ENCODE measurements at places on chromosomes 2 and 18. TPM values are rescaled to one million over a fixed set of nuclear protein-coding genes. Genes with fewer than 3 reads are reported as not detected.

LONRF2 gene
- total RNA-seq: 0.06 TPM

MYL12B gene
- 219 TPM for total RNA-seq

MAP3K2 gene
- 87.2 TPM for total RNA-seq

POTEI gene
- not detected for total RNA-seq

DNA sequence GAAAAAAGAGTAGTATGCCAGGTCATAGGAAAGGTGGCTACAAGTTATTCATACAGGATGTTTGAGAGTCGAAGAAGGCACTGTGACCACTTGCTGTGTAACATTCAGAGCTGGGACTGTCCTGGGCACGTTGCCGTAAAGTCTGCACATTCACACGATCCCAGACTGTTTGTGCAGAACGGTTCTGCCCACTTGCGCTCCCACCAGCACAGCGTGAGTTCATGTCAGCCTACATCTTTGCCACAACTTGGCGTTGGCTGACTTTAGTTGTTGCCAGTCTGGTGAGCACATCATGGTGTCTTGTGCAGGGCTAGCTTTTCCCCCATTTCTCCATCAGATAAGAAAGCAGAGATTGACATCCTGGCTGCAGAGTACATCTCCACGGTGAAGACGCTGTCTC lies 7.0 kb downstream of the ING5 start:
- no peak for DNase-seq
- H3K36me3 ChIP-seq: peaks cover 50% of the 10 kb centered on the region
- H3K27ac ChIP-seq: no peak overlapping the region
- H3K4me1 ChIP-seq: no peaks in the 10 kb centered on the region
- no peak overlapping the region for H3K4me3 ChIP-seq
- H3K27me3 ChIP-seq: no peaks in the 10 kb centered on the region

- peak overlapping the region; percentile 37 for H3K27ac ChIP-seq
- DNase-seq: peak; percentile 13
- H3K36me3 ChIP-seq: peaks cover 21% of the 10 kb centered on the region
- H3K27me3 ChIP-seq: no peaks in the 10 kb centered on the region
These were observed 21.7 kb downstream of the LBH start for GRCh38 chr2:30252723-30253701.

- no peak overlapping the region for H3K27ac ChIP-seq
- no peak overlapping the region for H3K4me3 ChIP-seq
- no peaks in the 10 kb centered on the region for H3K27me3 ChIP-seq
- H3K4me1 ChIP-seq: no peaks in the 10 kb centered on the region
These were observed 224.9 kb downstream of the ASXL3 start for GRCh38 chr18:33802955-33803354.

GRCh38 chr2:8761529-8762164 lies 75.8 kb downstream of the KIDINS220 start:
- DNase-seq: no peak
- peaks cover 10% of the 10 kb centered on the region for H3K36me3 ChIP-seq
- H3K27me3 ChIP-seq: no peaks in the 10 kb centered on the region
- no peak overlapping the region for H3K27ac ChIP-seq
- no peaks in the 10 kb centered on the region for H3K4me1 ChIP-seq
- H3K4me3 ChIP-seq: no peak overlapping the region

IL36G gene
- total RNA-seq: not detected

RUFY4 gene
- total RNA-seq: 0.30 TPM

VIT gene
- not detected for total RNA-seq

G6PC2 gene
- total RNA-seq: not detected

- H3K4me3 ChIP-seq: no peak overlapping the region
- no peaks in the 10 kb centered on the region for H3K36me3 ChIP-seq
- H3K27me3 ChIP-seq: no peaks in the 10 kb centered on the region
- no peak overlapping the region for H3K27ac ChIP-seq
- DNase-seq: no peak
These were observed 72.7 kb downstream of the TWIST2 start for GRCh38 chr2:238920601-238921001.

- peaks cover 5% of the 10 kb centered on the region for H3K36me3 ChIP-seq
- H3K27ac ChIP-seq: no peak overlapping the region
- no peak overlapping the region for H3K4me3 ChIP-seq
- H3K4me1 ChIP-seq: peaks cover 4% of the 10 kb centered on the region
- DNase-seq: no peak
- H3K27me3 ChIP-seq: no peaks in the 10 kb centered on the region
These were observed 53.7 kb downstream of the PTRHD1 start for GRCh38 chr2:24739354-24740025.

GRCh38 chr18:44536046-44536445 lies 144.6 kb upstream of the SETBP1 start:
- H3K4me1 ChIP-seq: no peaks in the 10 kb centered on the region
- H3K27me3 ChIP-seq: no peaks in the 10 kb centered on the region
- DNase-seq: no peak
- no peaks in the 10 kb centered on the region for H3K36me3 ChIP-seq
- no peak overlapping the region for H3K4me3 ChIP-seq
- H3K27ac ChIP-seq: no peak overlapping the region

GDF7 gene
- 0.26 TPM for total RNA-seq

GRCh38 chr2:161166538-161167409 lies 6.5 kb downstream of the TANK start:
- H3K27me3 ChIP-seq: no peaks in the 10 kb centered on the region
- H3K4me1 ChIP-seq: peaks cover 97% of the 10 kb centered on the region
- H3K4me3 ChIP-seq: no peak overlapping the region
- peak; percentile 50 for DNase-seq
- peak overlapping the region; percentile 43 for H3K27ac ChIP-seq

- H3K36me3 ChIP-seq: no peaks in the 10 kb centered on the region
- H3K4me1 ChIP-seq: no peaks in the 10 kb centered on the region
- H3K4me3 ChIP-seq: no peak overlapping the region
- H3K27me3 ChIP-seq: no peaks in the 10 kb centered on the region
- no peak for DNase-seq
These were observed 859.1 kb upstream of the GCFC2 start for GRCh38 chr2:76569819-76570218.

- no peak overlapping the region for H3K27ac ChIP-seq
- H3K4me3 ChIP-seq: no peak overlapping the region
- H3K27me3 ChIP-seq: no peaks in the 10 kb centered on the region
- no peaks in the 10 kb centered on the region for H3K4me1 ChIP-seq
These were observed 439.3 kb downstream of the TMX3 start for GRCh38 chr18:68275616-68276015.

AMER3 gene
- not detected for total RNA-seq

GRCh38 chr18:37055137-37055802 lies 226.3 kb downstream of the KIAA1328 start:
- no peaks in the 10 kb centered on the region for H3K4me1 ChIP-seq
- no peaks in the 10 kb centered on the region for H3K27me3 ChIP-seq
- no peak for DNase-seq
- no peak overlapping the region for H3K4me3 ChIP-seq
- H3K27ac ChIP-seq: no peak overlapping the region
- H3K36me3 ChIP-seq: no peaks in the 10 kb centered on the region

LAMA3 gene
- total RNA-seq: not detected

GRCh38 chr18:35497027-35497369 lies 762 bp downstream of the INO80C start:
- peak overlapping the region; percentile 96 for H3K4me3 ChIP-seq
- H3K36me3 ChIP-seq: no peaks in the 10 kb centered on the region
- H3K27me3 ChIP-seq: no peaks in the 10 kb centered on the region
- peak overlapping the region; percentile 84 for H3K27ac ChIP-seq
- DNase-seq: no peak

RPL31 gene
- total RNA-seq: 2,531 TPM

STAM2 gene
- total RNA-seq: 20.9 TPM

DNA sequence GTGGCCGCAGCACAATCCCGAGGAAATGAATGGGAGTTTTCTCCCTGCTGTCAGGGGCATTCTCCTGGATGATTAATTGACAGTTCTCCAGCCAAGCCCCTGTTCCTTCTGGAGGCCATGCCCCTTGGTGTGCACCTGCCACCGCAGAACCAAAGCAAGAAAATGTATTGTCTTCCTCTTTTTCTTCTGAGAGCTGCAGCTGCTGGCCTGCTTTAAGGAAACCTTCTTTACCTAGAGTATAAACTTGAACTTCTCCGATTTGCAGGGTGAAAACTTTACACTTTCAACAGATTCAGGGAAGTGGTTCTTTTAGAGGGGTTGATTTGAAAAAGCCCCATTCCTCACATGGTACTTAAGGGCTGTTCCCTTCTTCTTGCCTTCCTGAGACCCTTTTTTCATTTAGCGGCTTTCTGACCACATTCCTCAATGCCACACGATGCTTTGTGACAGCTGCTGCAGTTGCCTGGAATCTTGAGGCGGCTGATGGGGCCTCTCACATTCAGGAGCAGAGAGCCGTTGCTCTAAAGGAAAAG lies 402.8 kb downstream of the TXNL1 start:
- no peak overlapping the region for H3K27ac ChIP-seq
- no peak overlapping the region for H3K4me3 ChIP-seq

DNA sequence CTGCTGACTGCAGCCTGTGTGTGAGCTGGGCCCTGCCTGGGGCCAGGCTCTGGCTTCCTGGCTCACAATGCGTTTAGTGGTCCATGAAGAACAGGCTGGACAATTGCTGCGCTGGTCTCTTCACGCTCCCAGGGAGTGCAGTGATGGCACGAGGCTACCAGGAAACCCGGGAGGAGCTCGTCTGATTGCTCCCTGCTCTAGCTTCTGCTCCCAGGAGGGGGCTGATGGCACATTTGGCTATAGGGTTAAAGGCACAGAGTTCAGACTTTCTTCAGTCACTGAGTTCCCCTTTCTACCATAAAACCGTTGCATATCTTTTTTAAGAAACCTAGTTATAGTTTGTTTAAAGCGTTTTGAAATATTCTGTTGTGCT lies 60.1 kb downstream of the KCNF1 start:
- no peaks in the 10 kb centered on the region for H3K36me3 ChIP-seq
- H3K27ac ChIP-seq: no peak overlapping the region
- H3K4me1 ChIP-seq: no peaks in the 10 kb centered on the region
- DNase-seq: no peak
- H3K27me3 ChIP-seq: no peaks in the 10 kb centered on the region
- no peak overlapping the region for H3K4me3 ChIP-seq

DNA sequence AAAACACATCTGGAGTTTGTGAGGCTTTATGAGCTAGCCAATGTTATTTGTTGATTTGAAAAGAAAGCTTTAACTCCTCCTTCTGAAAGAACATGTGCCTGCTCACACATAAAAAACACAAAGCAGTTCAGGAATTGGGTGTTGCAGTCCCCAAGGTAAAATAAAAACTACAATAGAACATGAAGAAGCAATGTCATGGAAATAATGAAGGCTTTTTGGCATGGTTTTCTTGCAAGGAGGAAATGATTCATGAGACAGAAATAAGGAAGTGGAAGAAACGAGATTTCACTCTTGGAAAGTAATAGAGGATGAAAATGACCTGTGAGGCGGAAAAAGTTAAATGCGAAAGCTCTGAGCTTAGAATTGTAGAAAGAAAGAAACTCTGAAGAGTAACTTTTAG lies 81.1 kb downstream of the TRIB2 start:
- H3K27me3 ChIP-seq: no peaks in the 10 kb centered on the region
- H3K36me3 ChIP-seq: no peaks in the 10 kb centered on the region
- no peak overlapping the region for H3K4me3 ChIP-seq
- H3K27ac ChIP-seq: no peak overlapping the region
- H3K4me1 ChIP-seq: no peaks in the 10 kb centered on the region

ALLC gene
- not detected for total RNA-seq

- no peak overlapping the region for H3K4me3 ChIP-seq
- H3K4me1 ChIP-seq: peaks cover 10% of the 10 kb centered on the region
- H3K27me3 ChIP-seq: no peaks in the 10 kb centered on the region
- H3K27ac ChIP-seq: no peak overlapping the region
- no peak for DNase-seq
These were observed 24.2 kb downstream of the DHRS9 start for GRCh38 chr2:169093535-169093934.

GRCh38 chr2:188984680-188985079 lies 10.5 kb downstream of the COL3A1 start:
- H3K27me3 ChIP-seq: no peaks in the 10 kb centered on the region
- H3K4me3 ChIP-seq: no peak overlapping the region
- no peak overlapping the region for H3K27ac ChIP-seq
- no peaks in the 10 kb centered on the region for H3K36me3 ChIP-seq
- DNase-seq: no peak

TIGD1 gene
- 19.3 TPM for total RNA-seq

GRCh38 chr2:88085099-88085498 lies 17.5 kb downstream of the SMYD1 start:
- H3K4me3 ChIP-seq: no peak overlapping the region
- peaks cover 1% of the 10 kb centered on the region for H3K4me1 ChIP-seq
- DNase-seq: no peak
- H3K27me3 ChIP-seq: no peaks in the 10 kb centered on the region

ARHGAP25 gene
- 162 TPM for total RNA-seq

- peaks cover under 1% of the 10 kb centered on the region for H3K36me3 ChIP-seq
- H3K27me3 ChIP-seq: no peaks in the 10 kb centered on the region
- no peak overlapping the region for H3K4me3 ChIP-seq
- H3K4me1 ChIP-seq: peaks cover 92% of the 10 kb centered on the region
These were observed 118.6 kb downstream of the ANKRD44 start for GRCh38 chr2:197191940-197192322.

DNA sequence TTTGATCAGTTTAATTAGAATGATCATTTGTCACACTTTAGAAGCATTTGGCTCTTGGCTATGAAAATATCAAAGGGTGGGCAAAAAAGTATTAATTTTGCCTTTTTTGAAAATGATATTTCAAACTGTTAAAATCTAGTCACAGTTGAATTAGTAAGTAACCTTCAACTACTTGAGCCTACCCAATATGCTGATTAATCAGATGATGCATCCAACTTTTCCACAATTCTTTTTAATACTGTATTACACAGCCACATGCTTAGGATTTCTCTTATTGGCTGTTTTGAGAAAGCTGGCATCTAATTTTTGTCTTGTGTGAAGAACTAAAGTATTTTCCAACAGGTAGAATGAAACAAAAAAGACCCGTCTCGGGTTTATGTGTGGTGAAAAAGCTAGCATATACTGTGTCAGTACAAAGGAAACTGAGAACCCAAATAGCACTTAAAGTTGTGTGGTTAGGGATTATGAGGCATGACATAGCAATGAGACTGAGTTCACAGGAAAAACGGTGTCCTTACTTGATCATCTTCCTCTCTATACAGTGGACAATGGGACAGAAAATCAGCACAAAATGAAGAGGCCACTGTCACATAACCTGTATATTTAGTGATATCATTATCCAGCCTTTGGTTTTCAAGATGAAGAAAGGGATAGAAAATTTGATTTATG lies 11.7 kb downstream of the OSBPL6 start:
- no peaks in the 10 kb centered on the region for H3K4me1 ChIP-seq
- no peak overlapping the region for H3K27ac ChIP-seq
- H3K4me3 ChIP-seq: no peak overlapping the region
- no peaks in the 10 kb centered on the region for H3K36me3 ChIP-seq
- no peak for DNase-seq

All from CD4-positive, alpha-beta memory T cell (primary cell).